Progenitor cell of endocrine pancreas (in vitro differentiated cells): ENCODE measurements at places on chromosomes 12 and 14. TPM values are rescaled to one million over a fixed set of nuclear protein-coding genes. Genes with fewer than 3 reads are reported as not detected.

GRCh38 chr14:44339231-44339630 is 167.9 kb downstream of the FSCB start:
- no peak for DNase-seq

DNA sequence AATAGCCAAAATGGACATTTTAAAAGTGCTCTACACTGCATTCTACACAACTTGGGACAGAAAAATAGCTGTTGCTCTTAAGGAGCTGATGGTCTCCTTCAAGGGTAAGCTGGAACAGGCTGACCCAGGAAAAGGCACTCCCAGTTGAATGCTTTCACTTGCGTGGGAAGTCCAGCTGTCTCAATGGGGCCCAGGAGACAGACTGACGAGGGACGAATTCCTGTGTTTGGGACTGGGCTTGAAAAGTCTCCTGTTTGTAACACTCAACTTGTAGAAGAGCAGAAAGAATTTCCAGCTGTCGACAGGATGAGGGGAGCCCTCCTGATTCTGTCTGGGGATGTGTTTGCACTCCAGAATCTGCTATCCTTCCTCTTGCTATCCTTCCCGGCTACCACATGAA is 180.8 kb downstream of the ZFP36L1 start:
- DNase-seq, result no peak

DNA sequence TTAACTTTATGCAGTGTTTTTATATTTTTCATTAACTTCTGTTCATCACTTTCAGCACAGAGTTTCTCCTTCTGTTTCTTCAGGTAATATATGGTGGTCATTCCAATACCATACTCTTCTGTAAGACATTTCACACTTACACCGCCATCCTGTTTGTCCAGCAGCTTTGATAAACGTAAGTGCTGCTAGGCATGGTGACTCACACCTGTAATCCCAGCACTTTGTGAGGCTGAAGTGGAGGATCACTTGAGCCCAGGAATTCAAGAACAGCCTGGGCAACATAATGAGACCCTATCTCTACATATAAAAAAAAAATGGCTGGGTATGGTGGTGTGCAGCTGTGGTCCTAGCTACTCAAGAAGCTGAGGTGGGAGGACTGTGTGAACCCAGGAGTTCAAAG is 55.8 kb downstream of the EXOC5 start:
- DNase-seq, result no peak

GRCh38 chr14:71399057-71399487 is 491.8 kb downstream of the PCNX1 start:
- DNase-seq, result no peak

- no peak for DNase-seq
Observed at GRCh38 chr14:89805501-89805900, 149.0 kb downstream of the EFCAB11 start.

DNA sequence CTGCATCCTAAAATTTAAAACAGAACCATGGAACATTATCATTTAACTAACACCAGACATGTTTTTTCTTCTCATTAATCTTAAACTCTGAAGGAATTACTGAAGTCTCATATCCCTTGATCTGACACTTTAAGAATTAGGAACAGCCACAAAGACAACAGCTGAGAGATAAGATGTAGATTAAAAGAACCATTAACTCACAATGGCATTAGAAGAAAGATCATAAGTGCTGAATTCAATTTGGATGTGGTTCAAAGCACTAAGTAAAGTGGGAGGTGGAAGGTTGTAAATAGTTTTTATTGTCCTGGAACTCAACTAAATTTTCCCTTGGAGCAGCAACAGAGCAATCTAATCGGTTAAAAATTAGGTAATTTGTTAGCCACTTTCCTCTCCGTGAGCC is 199.0 kb upstream of the ATP2B1 start:
- DNase-seq, result no peak

The CLEC1B gene
- not detected in 2 replicates for total RNA-seq

The LRP6 gene
- 158 and 163 TPM in 2 replicates for total RNA-seq

The CLEC4D gene
- total RNA-seq, result 0.14 TPM in 1 of 2 replicates, not detected in the other
